Activated naive CD8-positive, alpha-beta T cell treated with anti-CD3 and anti-CD28 coated beads for 36 hours (primary cell): ENCODE measurements at places on chromosomes 3 and 15. TPM values are rescaled to one million over a fixed set of nuclear protein-coding genes. Genes with fewer than 3 reads are reported as not detected.

SNX22 gene
- 0.42 TPM for total RNA-seq

DNA sequence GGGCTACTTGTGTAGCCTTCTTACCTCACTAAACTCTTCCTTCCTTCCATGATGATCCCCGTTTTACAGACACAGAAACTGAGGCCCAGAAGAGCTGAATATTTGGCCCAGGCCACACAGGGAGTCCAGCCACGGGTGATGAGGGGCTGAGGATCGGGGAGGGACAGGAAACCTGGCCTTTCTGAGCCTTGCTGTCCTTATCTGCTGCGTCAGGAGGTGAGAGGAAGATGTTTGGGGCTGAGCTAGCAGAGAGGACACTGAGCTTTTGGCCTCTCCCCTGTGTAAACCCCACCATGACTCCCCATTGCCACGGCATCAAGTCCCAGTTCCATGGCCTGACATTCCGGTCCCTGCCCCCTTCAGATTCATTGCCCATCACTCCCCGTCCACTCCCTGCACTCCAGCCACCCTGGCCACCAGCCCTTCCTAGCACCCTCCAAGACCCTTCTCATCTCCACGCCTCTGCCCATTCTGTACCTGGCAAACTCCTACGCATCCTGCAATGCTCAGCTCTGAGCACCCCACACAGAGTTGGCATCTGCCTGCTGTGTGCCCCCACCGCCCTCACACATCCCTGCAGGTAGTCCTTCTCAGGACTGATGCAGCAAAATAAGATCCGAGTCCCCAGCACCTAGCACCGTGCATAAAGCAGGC is 103.0 kb downstream of the FBLN2 start:
- DNase-seq = no peak
- H3K4me3 ChIP-seq = no peak overlapping the region
- peaks cover 31% of the 10 kb centered on the region for H3K4me1 ChIP-seq
- no peak overlapping the region for H3K27ac ChIP-seq
- H3K36me3 ChIP-seq = no peaks in the 10 kb centered on the region
- H3K27me3 ChIP-seq = peaks cover 20% of the 10 kb centered on the region

DNAH1 gene
- total RNA-seq = 3.7 TPM

DNA sequence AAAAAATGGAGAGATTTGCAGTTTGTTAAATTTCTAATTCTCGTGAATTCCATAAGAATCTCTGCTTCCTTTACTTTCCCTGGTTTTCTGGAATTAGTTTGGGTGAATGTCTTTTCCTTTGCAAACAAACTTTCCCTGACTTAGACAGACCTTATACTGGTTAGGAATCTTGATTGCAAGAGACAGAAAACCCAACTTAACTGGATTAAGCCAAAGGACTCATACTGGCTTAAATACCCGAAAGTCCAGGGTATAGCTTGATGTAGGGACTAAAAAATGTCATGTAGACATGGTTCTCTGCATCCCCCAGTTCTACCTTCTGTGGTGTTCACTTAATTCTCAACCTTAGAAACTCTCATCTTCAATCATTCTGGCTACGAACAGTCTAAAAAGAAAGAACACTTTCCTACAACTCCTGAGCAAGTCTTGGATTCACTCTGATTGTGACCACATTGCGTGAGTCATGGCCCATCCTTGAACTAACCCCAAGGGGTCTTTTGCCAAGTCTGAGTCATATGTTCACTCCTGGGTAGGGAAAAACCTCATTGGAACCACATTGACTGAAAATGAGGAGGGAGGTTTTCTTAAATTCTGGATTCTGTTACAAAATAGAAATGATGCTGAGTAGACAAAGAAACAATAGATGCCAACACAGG is 136.0 kb upstream of the DAZL start:
- no peaks in the 10 kb centered on the region for H3K27me3 ChIP-seq
- DNase-seq = peak; percentile 17
- no peak overlapping the region for H3K27ac ChIP-seq
- peaks cover 2% of the 10 kb centered on the region for H3K36me3 ChIP-seq
- peaks cover 11% of the 10 kb centered on the region for H3K4me1 ChIP-seq

DNA sequence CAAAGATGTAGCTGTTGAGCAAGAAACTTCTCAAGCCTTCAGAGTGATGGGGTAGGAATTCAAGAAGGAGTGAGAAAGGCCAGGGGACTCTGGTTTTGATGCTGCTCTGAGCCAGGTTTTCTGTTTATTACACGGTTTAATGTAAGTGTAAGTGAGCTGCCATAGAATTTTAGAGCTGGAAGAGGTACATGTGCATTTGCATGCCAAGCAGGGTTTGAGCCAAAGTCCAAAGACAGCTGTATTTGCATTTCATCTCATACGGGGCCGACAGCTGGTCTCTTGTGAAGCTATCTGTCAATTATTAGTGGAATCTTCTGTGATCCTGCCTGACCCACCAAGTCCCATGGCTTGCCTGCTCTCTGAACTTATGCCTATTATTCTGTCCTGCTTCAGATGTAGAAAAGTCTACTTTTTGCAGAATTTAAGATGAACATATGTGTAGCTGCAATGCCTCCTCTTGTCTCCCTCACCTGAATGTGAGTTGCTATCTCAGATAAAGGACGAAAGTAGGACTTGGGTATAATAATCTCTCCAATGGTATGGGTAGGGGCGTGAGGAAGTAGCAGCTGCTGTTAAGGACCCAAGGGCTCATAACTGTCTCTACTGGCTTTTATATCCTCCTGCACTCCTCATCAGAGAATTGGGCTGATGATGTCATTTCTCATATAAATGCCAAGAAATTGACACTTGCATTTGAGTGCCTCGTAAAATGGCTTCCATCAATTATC is 160.0 kb downstream of the SQOR start:
- no peaks in the 10 kb centered on the region for H3K4me1 ChIP-seq
- no peaks in the 10 kb centered on the region for H3K36me3 ChIP-seq
- peaks cover 20% of the 10 kb centered on the region for H3K27me3 ChIP-seq
- H3K4me3 ChIP-seq = no peak overlapping the region
- H3K27ac ChIP-seq = no peak overlapping the region

DNA sequence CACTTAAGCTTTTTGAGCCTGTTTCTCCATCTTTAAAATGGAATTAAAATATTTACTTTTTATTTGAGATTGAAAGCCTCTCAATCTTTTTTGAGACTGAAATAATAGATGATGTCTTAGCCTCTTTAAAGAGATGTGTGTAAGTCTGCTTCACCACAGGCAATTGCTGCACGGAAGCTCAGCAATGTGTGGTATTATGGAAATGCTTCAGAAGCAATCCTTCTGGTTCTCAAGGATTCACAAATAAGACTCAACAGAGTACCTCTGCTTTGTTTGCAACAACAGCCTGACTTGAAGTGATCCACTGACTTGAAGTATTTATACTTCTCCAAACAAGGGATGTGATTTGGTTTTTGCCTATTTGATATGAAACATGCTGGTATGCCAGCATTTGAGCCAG is 332.0 kb upstream of the RASGRP1 start:
- H3K36me3 ChIP-seq = no peaks in the 10 kb centered on the region
- peaks cover 3% of the 10 kb centered on the region for H3K27me3 ChIP-seq
- H3K4me1 ChIP-seq = no peaks in the 10 kb centered on the region
- H3K27ac ChIP-seq = no peak overlapping the region

CHRM5 gene
- not detected for total RNA-seq

LARP6 gene
- 0.12 TPM for total RNA-seq

- H3K4me3 ChIP-seq = no peak overlapping the region
- no peak overlapping the region for H3K27ac ChIP-seq
- H3K4me1 ChIP-seq = no peaks in the 10 kb centered on the region
- no peak for DNase-seq
Observed at GRCh38 chr3:99212969-99213368, 311.5 kb upstream of the DCBLD2 start.

- H3K36me3 ChIP-seq = peaks cover 59% of the 10 kb centered on the region
- DNase-seq = no peak
- H3K4me3 ChIP-seq = no peak overlapping the region
- H3K27me3 ChIP-seq = no peaks in the 10 kb centered on the region
Observed at GRCh38 chr15:90979582-90979981, 14.8 kb downstream of the PRC1 start.

DNA sequence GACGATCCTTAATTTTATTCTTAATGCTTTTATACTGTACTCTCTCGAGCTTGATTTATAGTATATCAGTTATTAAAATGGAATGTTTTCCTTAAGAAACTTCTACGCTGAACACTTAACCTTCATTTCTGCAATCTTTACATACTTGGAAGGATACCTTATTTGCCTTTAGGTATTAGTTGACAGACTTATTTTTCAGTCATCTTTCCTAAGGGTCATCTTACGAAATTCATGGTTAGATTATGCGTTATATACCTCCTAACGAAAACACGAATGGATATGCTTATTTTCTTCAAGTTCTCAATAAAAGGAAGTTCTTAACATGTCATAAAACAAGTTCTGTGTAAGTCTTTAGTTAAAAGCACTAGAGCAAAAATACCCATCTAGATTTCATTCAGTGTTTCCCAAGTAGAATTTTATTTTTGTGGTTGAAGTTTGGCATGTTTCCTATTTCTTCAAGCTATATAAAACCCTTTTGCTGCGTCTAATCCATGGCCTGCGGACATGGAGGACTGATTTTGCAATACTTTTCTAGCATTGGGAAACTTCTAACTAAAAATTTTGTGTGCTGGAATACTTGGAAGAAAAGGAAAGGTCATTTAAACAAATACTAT is 231.3 kb downstream of the TP63 start:
- no peaks in the 10 kb centered on the region for H3K4me1 ChIP-seq
- H3K27ac ChIP-seq = no peak overlapping the region
- H3K27me3 ChIP-seq = no peaks in the 10 kb centered on the region
- no peak for DNase-seq
- H3K4me3 ChIP-seq = no peak overlapping the region
- H3K36me3 ChIP-seq = no peaks in the 10 kb centered on the region

GRCh38 chr15:101481381-101481705 is 8.2 kb downstream of the PCSK6 start:
- DNase-seq = no peak
- H3K4me3 ChIP-seq = no peak overlapping the region
- peaks cover 7% of the 10 kb centered on the region for H3K27me3 ChIP-seq
- no peaks in the 10 kb centered on the region for H3K36me3 ChIP-seq

LDHAL6B gene
- total RNA-seq = not detected

GRCh38 chr3:169387751-169388696 is 275.5 kb downstream of the MECOM start:
- peaks cover 10% of the 10 kb centered on the region for H3K27me3 ChIP-seq
- no peak overlapping the region for H3K27ac ChIP-seq
- no peak overlapping the region for H3K4me3 ChIP-seq

DNA sequence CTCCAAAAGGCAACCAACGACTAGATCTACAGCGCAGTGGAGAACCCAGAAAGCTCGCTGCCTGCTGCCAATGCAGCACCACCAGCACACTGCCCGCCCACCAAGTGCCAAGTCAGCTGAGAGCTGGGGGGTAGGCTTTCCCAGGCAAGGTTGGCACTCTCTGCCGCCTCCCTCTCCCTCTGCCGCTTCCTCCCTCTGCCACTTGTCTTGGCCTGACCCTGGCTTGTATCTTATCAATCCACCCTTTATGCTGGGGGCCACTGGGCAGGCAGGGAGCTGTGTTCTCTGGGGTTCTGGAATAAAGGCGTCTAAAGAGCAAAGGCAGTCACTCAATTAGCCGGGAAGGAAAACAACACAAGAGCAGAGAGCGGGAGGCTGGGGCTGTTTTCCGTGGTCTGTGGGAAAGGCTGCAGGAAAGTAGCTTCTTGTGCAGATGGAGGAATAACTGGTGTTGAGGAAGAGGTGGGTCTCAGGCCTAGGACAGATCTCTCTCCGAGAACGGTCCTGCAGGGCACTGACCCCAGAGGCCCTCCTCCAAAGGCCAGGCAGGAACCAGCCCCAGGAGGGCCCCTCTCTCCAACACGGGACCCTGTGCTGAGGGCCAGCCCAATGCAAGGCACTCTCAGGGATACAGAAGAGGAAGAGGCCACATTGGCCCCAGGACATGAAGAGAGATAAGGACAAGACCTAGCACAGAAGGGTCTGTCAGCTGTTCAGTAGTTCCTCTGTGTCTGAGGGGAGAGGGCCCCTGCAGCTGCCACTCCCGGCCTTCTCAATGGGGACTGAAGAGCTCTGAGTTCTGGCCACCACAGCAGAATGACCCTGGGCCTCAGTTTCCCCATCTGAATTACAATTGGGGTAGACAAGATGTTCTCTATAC is 30.8 kb downstream of the ACSBG1 start:
- no peaks in the 10 kb centered on the region for H3K36me3 ChIP-seq
- no peaks in the 10 kb centered on the region for H3K4me1 ChIP-seq
- DNase-seq = no peak
- H3K27ac ChIP-seq = no peak overlapping the region
- no peak overlapping the region for H3K4me3 ChIP-seq
- no peaks in the 10 kb centered on the region for H3K27me3 ChIP-seq

- H3K4me1 ChIP-seq = peaks cover 8% of the 10 kb centered on the region
- H3K4me3 ChIP-seq = peak overlapping the region; percentile 84
- no peaks in the 10 kb centered on the region for H3K27me3 ChIP-seq
- DNase-seq = peak; percentile 65
Observed at GRCh38 chr15:84570164-84570735, 30.6 kb upstream of the ZSCAN2 start.

- no peak overlapping the region for H3K4me3 ChIP-seq
- no peaks in the 10 kb centered on the region for H3K27me3 ChIP-seq
- H3K27ac ChIP-seq = peak overlapping the region; percentile 84
- H3K36me3 ChIP-seq = peaks cover 30% of the 10 kb centered on the region
- DNase-seq = no peak
Observed at GRCh38 chr15:41476416-41477048, 17.1 kb upstream of the ITPKA start.

DNA sequence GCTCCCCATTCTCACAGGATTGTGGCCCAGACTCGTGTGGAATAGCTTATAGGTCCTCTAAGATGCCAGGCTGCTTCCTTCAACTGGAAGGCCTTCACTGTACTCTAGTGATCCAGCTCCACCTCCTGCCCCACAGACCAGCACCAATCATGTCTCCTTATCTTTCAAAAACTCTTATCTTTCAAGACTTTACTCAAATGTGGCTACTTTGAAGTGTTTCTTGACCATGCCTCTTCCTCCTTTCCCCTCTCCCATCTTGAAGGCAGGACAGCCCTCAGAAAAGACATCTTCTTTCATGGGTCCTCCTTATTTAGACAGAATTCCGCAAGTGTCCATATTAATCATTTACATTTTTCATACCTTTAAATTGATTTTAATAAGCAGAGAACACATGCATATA is 142.3 kb downstream of the CHST2 start:
- H3K27ac ChIP-seq = no peak overlapping the region
- no peaks in the 10 kb centered on the region for H3K27me3 ChIP-seq
- no peak for DNase-seq
- peaks cover 6% of the 10 kb centered on the region for H3K4me1 ChIP-seq
- H3K36me3 ChIP-seq = peaks cover 3% of the 10 kb centered on the region
- H3K4me3 ChIP-seq = no peak overlapping the region

GRCh38 chr3:18529631-18530030 is 104.5 kb upstream of the SATB1 start:
- H3K4me1 ChIP-seq = peaks cover 10% of the 10 kb centered on the region
- DNase-seq = no peak

GRCh38 chr3:48125013-48125705 is 63.1 kb downstream of the CDC25A start:
- peaks cover 4% of the 10 kb centered on the region for H3K4me1 ChIP-seq
- H3K36me3 ChIP-seq = no peaks in the 10 kb centered on the region
- DNase-seq = no peak
- H3K27me3 ChIP-seq = no peaks in the 10 kb centered on the region
- no peak overlapping the region for H3K27ac ChIP-seq

TNNC1 gene
- total RNA-seq = 4.2 TPM

ISG20 gene
- 108 TPM for total RNA-seq

GRCh38 chr3:89223188-89223587 is 115.8 kb downstream of the EPHA3 start:
- no peak for DNase-seq
- H3K27ac ChIP-seq = no peak overlapping the region
- H3K4me1 ChIP-seq = no peaks in the 10 kb centered on the region

MEX3B gene
- total RNA-seq = 0.40 TPM

CD86 gene
- total RNA-seq = 0.12 TPM
